GM20000 (cell line): ENCODE measurements at places on chromosomes 13 and 19.

DNA sequence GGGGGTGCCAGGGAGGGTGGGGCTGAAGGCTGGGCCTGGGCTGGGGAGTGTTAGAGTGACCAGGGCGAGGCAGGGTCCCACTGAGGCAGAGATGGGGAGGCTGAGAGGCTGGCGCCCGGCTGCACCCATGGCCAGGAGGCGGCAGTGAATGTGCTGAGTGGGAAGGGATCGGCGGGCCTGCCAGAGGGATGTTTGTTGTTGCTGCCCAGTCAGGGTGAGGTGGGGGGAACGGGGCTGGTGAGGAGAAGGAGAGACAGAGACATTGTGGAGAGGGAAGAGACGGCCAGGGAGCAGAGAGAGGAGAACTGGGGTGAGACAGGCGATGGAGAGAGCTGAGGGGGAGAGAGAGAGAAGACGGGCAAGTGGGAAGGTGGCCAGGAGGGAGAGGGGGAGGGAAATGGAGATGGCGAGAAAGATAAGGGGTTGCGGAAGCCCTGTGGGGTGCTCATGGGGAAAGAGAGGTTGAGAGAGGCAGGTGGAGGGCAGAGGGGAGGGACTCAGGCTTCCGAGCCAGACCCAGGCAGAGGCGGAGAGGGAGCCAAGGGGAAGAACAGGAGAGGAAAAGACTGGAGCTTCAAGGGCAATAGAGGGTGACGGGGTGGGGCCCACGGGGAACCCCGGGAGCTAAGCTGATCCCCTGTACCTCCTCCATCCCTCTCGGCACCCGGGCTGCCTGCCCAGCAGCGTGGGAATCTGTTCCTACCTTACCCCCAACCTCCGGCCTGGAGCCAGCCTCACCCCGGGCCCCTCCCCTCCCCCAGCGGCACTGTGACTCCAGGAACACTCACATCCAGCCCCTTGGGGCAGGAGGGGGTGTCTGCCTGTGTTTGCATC lies 690 bp upstream of the B3GNT8 start:
- no peak for DNase-seq

DNA sequence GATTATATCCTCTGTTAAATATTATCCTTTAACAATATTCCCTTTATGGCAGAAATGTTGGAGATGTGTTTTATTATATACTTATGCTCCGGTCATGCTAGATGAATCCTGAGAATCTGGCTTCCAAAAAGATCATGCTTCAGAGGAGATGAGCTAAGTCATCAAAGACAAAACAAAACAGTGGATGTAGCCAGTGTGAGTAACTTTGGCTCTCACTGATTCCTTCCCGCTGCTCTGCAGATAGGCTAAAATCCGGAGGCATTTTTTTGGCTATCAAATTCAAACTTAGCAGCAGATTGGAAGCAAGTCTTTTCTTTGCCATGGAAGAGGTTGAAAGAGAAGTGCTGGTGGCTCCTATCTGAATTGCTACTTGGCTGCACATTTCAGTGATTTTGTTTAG lies 295.9 kb downstream of the GPC6 start:
- DNase-seq: no peak

DNA sequence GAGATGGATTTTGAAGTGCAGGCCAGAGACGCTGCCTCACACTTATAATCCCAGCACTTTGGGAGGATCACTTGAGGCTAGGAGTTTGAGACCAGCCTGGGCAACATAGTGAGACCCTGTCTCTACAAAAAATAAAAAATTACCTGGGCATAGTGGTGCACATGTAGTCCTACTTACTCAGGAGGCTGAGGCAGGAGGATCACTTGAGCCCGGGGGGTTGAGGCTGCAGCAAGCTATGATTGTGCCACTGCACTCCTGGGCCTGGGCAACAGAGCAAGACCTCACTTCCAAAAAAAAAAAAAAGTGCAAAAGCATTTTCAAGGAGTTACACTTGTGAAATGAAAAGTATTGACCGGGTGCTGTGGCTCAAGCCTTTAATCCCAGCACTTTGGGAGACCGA lies 27.6 kb upstream of the FBXO17 start:
- DNase-seq: no peak

GRCh38 chr13:80217614-80218456 lies 123.1 kb downstream of the SPRY2 start:
- no peak for DNase-seq

DNA sequence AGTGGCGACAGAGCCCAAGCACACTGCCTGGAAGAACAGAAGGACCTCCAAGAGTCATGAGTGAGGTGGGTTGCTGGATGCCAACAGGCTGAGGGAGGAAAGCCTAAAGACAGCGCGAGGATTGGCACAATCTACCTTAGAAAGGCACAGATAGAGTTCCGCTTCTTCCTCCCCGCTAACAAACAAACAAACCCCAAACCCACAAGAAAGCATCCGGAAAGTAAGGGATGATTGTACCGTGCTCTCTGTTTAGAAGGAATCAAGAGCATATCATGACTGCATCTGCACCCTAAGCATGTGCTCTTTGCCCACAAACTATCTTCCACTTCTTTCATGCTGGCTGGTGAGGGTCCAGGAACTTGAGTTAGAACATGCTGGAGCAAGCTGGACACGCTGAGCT lies 233.0 kb upstream of the KLF12 start:
- no peak for DNase-seq

DNA sequence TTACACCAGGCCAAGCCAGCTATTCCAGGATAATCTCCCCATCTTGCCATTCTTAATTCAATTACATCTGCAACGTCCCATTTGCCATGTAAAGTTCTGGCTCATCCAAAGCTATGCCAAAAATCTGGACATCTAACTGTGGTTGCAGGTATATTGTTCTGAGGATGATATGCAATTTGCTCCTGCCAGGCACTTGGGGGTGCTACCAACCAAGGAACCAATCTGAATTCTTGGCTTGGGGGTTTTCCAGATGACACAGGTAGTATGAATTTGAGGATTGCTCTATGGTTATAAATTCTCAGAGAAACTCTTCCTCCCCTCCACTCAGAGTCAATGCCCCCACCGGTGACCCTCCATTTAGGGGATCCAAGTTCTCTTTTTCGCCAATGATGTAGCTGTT lies 33.0 kb downstream of the CRYL1 start:
- DNase-seq: peak; percentile 55

GRCh38 chr19:38079926-38080380 lies 144.1 kb downstream of the DPF1 start:
- peak; percentile 86 for DNase-seq

- DNase-seq: no peak
Measured at GRCh38 chr13:26420282-26420960, 137.1 kb upstream of the WASF3 start.

DNA sequence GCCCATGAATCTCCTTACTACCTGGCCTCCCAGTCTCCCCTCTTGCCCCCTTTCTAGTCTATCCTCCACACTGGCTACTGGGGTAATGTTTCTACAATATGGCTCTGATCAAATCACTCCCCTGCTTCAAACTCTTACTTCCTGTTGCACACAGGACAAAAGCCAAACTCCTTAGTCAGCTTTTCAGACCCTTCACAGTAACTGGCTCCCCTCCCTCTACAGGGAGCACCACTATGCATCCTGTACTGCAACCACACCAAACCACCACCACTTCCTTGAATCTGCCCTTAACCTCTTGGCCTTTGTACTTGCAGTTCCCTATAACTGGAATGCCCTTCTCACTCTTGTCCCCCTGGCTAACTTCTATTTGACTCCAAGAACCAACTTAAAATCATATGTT lies 32.2 kb downstream of the DEDD2 start:
- DNase-seq: no peak

- peak; percentile 57 for DNase-seq
Measured at GRCh38 chr13:46126552-46127357, 21.9 kb upstream of the CPB2 start.

DNA sequence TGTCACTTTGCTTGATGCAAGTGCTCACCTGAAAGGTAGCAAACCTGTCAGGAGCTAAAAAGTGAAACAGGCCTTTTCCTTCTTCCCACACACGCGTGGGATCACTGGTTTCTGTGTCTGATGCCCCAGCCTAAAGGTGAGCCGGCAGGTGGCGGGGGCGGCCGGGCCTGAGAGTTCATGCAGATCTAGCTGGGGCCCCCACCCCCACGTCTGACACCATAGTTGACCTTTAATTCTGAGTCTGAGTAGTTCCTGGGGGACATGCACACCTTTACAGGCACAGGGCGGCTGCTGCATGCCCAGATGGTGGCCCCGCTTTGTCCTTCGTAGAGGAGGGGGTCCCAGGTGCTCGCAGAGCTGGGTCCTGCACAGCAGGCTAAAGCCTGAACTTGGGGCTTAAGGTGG lies 345.3 kb downstream of the TEX29 start:
- DNase-seq: no peak

DNA sequence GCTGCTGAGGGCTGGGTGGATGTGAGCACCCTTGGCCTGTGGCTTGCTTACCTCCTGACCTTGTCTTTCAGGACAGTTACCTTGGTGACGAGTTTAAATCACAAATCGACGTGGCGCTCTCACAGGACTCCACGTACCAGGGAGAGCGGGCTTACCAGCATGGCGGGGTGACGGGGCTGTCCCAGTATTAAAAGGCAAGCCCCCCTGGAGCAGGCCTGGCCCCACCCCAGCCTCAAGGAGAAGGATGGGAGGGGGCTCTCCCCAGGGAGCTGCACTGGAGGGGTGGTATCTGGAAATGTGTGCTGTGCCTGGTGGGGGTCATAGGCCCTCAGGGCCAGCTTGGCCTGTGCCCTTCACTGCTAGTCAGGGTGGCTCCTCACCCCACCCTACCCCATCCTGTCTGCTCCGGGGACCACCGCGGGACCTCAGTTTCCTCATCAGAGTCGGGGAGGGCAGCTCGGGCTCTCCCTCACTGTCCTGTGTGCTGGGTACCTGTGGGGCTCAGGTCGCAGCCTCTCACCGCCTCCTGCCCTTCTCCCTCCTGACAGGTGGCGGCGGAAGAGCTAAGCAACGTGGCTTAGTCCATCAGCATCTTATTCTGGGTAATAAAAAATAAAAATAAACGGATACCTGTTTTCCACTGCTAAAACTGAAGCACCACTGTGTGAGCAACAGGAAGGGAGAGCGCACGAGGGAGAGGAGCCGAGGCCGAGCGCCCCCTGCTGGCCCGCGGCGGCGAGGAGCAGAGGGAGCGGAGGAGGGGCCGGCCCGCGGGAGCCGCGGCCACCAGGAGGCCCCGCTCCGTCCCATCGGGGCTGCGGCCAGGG lies 29.8 kb downstream of the CERS1 start:
- peak; percentile 96 for DNase-seq

GRCh38 chr13:48637601-48638000 lies 16.1 kb upstream of the CYSLTR2 start:
- DNase-seq: no peak

- DNase-seq: no peak
Measured at GRCh38 chr19:18768046-18768771, 22.9 kb downstream of the COMP start.

GRCh38 chr13:61024046-61024445 lies 391.6 kb downstream of the PCDH20 start:
- no peak for DNase-seq

- DNase-seq: no peak
Measured at GRCh38 chr13:77422724-77423123, 95.8 kb upstream of the MYCBP2 start.

- DNase-seq: no peak
Measured at GRCh38 chr19:461721-462551, 1.1 kb upstream of the SHC2 start.

GRCh38 chr13:41548910-41549309 lies 91.6 kb downstream of the RGCC start:
- DNase-seq: no peak

GRCh38 chr13:99548448-99548847 lies 47.2 kb downstream of the TM9SF2 start:
- no peak for DNase-seq

- DNase-seq: no peak
Measured at GRCh38 chr19:58085348-58085875, 12.6 kb downstream of the ZSCAN18 start.

GRCh38 chr19:6765738-6766356 lies 1.4 kb downstream of the SH2D3A start:
- no peak for DNase-seq

GRCh38 chr13:99514801-99515200 lies 13.5 kb downstream of the TM9SF2 start:
- DNase-seq: no peak
